Left ventricle myocardium superior (tissue), 1 donor: ENCODE measurements at places on chromosomes 7 and 10. TPM values are rescaled to one million over a fixed set of nuclear protein-coding genes. Genes with fewer than 3 reads are reported as not detected.

DRGX gene
- not detected for total RNA-seq

DLD gene
- total RNA-seq = 314 TPM

DENND2A gene
- total RNA-seq = 14.4 TPM

LRRC4 gene
- 3.3 TPM for total RNA-seq

CYP3A7 gene
- not detected for total RNA-seq

GALNT17 gene
- total RNA-seq = 57.9 TPM

IFIT3 gene
- 8.8 TPM for total RNA-seq

RFC2 gene
- 10.5 TPM for total RNA-seq

NXPH1 gene
- total RNA-seq = not detected

SAMD9 gene
- total RNA-seq = 3.5 TPM

CCNY gene
- 94.4 TPM for total RNA-seq

HOXA1 gene
- total RNA-seq = not detected

PRLHR gene
- total RNA-seq = not detected
